ENCODE measurements at places on chromosomes 7 and 10.

DNA sequence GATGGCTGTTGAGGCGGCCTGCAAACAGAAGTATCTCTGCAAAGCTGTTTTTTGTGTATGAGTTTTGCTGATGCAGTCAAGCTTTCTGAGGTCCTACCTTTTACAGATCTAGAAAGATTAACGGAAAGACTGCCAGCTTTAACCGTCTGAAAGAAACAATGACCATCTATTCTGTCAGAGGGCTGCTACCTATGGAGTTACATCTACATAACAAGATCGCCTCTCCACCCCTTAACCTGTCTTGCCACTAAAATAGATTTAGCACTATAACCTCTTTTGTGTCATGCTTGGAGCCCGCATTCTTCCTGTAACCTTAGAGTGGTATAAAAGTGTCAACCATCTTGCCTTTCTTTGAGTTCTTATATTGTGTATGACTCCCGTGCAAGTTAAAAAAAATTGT, 291.2 kb downstream of the POM121L12 start:
- no peak for DNase-seq

DNA sequence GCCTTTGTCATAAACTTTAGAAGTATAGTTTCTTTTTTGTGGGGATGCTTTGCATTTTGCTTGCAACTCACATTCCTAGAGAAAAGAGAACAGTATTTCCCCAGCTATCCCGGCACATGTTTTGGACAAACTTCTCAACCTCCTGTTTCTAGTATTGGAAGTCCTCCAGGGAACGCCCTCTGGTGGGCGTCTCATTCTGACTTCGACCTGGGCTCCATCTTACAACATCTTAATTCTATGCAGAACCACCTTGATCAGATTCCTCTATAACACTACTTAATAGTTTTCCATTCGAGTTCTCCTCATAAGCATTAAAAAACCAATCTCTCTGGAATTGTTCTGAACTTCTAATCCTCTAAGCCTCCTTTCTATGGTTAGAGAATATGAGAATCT, 139.5 kb upstream of the FZD8 start:
- no peak for DNase-seq

DNA sequence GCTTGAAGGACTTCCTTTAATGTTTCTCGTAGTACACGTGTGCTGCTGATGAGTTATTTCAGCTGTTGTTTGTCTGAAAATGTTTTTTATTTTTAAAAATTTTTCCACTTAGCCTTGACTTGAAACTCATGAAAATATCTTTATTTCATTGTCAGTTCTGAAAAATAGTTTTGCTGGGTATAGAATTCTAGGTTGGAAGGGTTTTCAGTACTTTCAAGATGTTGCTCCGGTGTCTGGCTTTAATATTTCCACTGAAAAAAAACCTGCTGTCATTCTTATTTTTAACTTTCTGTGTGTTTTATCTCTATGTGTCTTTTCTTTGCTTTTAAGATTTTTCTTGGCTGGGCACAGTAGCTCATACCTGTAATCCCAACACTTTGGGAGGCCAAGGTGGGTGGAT, 103.8 kb downstream of the UNCX start:
- DNase-seq, result no peak

DNA sequence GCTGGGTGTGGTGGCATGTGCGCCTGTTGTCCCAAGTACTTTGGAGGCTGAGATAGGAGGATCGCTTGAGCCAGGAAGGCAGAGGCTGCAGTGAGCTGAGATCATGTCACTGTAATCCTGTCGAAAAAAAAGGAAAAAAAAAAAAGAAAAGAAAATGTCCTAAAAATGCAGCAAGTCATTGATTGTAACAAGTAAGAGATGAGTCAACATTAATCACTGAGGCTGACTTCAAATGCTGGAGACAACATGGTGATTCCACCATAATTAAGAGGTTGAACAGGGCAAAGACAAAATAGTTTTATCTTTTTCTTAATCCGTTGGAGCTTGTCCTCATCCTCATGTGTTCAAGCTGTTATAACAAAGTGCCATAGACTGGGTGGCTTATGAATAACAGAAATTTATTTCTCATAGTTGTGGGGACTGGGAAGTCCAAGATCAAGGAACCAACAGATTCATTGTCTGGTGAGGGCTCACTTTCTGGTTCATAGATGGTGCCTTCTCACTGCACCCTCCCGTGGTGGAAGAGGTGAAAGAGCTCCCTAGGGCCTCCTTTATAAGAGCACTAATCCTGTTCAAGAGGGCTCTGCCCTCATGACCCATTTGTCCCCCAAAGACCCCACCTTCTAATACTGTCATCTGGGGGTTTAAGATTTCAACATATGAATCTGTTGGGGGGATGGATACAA, 60.3 kb downstream of the TBXAS1 start:
- DNase-seq, result no peak

DNA sequence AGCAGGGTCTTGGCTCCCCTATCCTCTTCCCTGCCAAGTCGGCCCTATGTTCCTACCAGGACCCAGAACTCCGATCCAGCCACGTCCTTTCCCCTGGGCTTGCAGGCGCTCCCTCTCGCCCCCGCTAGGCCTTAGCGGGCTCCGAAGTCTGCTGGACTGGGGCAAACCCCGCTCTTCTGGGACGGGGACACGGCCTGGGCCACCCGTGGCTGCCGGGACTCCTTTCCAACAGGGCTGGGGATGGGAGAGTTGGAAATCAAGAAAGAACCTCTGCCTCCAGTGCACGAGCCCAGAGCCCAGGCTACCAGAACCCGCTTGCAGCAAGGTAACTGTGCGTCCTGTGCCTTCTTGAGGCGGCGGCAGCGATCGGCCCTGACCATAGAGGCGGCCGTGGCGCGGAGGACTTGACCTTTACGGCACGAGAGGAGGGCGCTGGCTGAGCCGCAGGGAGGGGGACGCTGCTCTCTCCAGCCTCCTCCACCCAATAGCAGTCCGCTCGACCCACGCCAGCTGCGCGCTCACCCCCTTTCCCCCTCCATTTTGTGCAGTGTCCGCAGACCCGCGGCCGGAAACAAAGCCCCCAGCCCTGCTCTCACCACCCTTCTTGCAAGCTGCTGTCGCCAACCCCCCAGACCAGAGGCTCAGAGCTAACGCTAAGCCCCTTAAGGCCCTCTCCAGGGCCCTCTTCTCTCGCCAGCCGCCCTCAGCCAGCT, 7.0 kb upstream of the HOXA11 start:
- DNase-seq, result no peak

DNA sequence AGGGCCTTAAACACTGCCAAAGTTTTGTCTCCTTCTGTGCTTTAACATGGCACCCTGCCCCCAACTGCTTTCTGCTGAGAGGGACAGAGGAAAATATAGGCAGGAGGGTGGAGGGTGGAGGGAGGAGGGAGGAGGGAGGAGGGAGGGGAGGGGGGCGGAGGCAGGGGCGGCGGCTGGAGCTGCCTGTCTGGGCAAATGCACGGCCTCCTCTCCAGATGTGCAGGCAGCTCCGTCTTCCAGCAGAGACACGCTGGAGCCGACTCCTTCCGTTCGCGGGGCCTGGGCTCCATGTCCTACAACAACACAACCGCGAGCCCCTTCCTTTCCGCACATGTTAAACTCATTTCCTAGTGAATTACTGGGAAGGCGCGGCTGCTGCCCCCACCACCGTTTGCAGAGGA, 14.2 kb downstream of the EBF3 start:
- DNase-seq, result no peak
